ENCODE measurements at places on chromosomes 7 and 10.

DNA sequence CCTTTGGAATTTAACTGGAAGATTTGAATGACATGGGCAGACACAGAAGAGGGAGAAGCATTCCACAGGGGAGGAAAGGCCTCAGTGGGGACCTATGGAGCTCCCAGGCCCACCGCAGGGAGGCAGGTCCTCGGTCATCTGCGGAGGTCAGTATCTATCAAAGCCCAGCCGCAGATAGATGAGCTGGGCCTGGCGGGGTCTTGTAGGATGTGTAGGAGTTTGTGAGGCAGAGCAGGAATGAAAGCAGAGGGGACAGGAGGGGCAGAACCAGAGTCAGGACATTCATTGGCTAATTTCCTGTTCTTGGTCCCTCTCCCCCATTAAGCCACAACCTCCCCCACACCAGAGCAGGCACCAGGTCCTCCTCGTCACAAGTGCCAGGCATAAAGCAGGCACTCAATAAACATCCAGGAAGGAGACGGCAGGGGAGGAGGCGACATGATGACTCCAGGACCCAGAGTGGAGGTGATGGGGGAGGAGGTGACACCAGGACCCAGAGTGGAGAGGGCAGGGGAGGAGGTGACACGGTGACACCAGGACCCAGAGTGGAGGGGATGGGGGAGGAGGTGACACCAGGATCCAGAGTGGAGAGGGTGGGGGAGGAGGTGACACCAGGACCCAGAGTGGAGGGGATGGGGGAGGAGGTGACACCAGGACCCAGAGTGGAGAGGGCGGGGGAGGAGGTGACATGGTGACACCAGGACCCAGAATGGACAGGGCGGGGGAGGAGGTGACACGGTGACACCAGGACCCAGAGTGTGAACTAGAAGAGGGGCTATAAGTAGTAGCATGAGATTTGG lies 83.7 kb upstream of the PDGFA start:
- no peak for DNase-seq

- DNase-seq = no peak
Measured at GRCh38 chr10:5762531-5762930, 50.7 kb downstream of the GDI2 start.

DNA sequence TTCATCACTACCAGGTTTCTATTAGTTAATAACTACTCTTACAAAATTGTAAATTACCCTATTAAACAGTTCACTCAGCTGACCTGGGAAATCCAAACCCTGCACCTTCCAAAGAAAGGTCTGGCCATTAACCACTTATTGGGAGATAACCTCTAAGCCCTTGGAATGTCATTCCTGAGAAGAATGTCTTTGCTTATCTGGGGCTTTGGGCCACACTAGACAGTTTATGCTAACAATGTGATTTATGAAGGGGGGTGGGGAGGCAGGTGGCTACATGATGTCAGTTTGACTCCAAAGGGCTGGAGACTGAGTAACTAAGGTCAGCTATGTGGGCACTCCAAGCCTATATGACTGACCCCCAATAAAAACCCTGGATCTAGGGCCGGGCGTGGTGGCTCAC lies 50.7 kb downstream of the AKR1D1 start:
- no peak for DNase-seq

DNA sequence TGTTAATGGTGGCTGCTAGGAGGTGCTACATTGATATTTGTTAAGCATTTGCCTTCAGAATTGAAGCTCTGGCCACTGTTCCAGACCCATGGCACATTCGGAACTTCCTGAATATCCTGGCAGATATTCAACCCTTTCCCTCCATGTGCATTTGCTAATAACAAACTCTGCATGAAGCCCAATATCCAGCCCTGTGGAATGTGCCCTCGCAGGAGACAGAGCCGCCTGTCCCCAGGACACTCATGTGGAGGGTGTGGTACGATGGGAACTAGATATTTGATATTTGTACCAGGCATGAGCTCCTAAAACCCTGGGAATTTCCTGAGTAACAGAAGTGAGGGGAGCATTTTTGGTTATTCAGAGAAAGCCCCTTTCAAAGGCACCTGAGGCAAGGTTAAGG lies 21.6 kb upstream of the ARHGAP22 start:
- DNase-seq = no peak

- DNase-seq = no peak
Measured at GRCh38 chr7:1054861-1055450, 10.6 kb downstream of the GPR146 start.

DNA sequence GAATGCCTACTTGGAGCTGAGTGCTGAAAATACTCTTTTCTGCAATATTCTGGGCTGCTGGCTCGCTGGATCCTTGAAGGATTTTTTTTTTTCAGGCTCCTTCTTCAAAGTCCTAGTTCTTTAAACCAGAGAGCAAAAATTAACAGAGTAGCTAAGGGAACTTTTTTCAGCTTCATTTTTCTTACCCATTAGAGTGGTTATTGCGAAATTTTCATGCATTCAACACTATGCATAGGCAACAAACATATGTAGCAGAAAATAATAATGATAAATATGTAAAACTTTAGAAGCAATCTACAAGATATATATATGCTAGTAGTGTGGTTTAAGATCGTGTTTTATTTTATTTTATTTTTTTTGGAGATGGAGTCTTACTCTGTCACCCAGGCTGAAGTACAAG lies 264.6 kb downstream of the SFMBT2 start:
- no peak for DNase-seq

GRCh38 chr7:128790315-128791041 lies 1.3 kb upstream of the CCDC136 start:
- DNase-seq = no peak

GRCh38 chr10:96074776-96075175 lies 31.4 kb downstream of the CCNJ start:
- DNase-seq = no peak

GRCh38 chr7:106270122-106270977 lies 14.4 kb downstream of the NAMPT start:
- no peak for DNase-seq

DNA sequence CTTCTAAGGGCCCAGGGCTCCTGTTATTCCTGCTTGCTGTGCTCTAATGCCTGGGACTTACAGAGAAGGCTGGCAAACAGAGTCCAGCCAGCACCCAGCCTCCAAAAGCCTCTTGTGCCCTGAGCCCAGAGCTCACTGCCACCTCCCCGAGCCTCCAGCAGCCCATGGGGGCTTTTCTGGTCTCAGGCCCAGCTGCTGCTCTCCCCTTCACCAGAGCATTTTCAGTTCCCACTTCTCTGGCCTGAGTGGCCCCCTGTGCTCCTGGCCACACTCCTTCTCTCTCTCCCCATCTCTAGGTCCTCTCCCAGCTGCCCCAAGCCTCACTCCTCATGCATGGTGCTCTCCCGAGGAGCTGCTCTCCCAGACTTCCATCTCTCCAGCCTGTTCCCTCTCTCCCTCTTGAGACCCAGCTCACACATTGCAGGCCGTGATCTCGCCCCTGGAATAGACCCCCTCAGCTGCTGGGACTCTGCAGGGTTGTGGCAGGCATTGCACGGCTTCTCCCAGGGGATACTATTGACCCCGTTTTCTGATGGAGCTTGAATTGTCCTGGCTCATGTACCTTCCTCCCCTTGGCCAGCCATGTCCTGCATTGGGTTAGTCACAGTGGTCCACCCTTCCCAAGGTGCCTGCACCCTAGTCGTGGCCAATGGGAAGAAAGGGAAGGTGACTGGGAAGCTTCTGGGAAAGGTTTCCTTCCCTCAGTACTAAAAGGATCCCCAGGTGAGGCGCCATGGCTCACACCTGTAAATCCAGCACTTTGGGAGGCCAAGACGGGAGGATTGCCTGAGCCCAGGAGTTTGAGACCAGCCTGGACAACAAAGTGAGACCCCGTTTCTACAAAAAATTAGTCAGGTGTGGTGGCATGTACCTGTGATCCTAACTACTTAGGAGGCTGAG lies 9.0 kb upstream of the RASSF4 start:
- no peak for DNase-seq

GRCh38 chr10:14674376-14675050 lies 100.2 kb downstream of the FAM107B start:
- no peak for DNase-seq

GRCh38 chr7:1531263-1531978 lies 919 bp downstream of the MAFK start:
- peak; percentile 29 for DNase-seq

DNA sequence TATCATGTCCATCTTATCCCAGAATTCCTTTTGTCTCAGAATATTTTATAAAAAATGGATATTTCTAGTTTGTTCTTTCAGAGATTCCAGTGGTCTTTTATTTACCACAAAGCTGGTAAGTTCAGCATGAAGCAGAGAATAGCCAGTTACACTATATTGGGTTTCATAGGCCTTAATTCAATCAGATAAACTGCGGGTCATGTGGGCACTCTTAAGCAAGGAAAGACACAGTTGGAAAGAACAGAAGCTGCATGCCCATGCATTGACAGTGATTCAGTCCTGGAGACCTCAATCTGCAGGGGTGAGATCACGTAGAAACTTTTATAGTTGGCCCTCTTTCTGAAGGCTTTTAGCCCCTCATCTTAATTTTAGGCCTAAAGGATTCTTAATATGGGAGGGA lies 281.3 kb upstream of the IGFBP3 start:
- DNase-seq = no peak

- DNase-seq = no peak
Measured at GRCh38 chr7:74014931-74015330, 13.0 kb upstream of the ELN start.

DNA sequence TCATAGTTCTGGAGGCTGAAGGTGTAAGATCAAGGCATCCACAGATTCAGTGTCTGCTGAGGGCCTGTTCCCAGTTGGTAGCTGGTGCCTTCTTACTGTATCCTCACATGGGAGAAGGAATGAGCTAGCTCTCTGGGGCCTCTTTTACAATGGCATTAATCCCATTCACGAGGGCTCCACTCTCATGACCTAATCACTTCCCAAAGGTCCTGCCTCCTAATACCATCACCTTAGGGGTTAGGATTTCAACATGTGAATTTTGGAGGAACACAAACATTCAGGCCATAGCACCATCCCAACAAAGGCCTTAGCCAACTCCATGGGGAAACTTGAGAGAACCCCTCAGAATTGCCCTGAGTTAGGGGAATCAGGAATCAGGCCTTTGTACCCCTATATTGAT lies 66.1 kb upstream of the CREB5 start:
- DNase-seq = no peak

DNA sequence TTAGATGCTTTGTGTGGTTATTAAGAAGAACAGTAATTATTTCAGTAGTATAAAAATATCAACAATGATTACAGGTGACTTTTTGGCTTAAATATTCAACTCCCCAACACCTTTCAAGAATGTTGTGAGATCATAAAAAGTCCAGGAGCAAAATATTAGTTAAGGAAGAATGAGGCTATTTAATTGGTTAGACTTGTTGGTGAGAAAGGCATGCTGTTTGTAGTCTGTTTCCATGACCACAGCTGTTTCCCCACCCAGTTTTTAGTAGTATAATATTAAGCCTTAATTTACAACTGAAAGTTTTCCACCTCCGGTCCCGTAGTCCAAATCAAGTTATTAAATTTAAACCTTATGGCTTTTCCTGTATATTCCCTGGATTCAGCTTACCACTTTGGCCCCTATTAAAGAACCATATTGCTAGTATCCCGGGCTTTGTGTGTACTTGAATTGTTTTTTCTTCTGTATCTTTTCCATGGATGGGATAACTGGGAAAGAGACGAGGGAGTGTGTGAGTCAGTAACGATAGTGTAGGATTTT lies 133.3 kb downstream of the CELF2 start:
- DNase-seq = no peak

DNA sequence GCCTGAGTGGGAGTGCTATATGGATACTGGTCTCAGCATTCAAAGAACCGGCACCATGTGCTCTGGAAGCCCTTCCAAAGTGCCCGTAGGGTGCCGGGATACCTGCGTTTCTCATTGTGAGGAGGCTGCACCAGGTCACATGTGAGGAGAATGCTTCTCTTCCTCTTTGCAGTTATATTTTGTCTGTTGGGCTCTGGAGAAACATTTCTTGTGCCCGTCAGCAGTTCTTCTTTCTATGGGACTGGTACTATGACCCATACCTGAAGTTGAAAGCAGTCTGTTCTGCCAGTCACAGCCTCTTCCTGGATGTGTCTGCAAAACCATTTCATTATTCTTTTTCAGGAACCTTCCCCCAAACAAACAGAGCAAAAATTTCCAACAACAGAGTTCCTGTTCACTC lies 465.0 kb downstream of the SUGCT start:
- no peak for DNase-seq

DNA sequence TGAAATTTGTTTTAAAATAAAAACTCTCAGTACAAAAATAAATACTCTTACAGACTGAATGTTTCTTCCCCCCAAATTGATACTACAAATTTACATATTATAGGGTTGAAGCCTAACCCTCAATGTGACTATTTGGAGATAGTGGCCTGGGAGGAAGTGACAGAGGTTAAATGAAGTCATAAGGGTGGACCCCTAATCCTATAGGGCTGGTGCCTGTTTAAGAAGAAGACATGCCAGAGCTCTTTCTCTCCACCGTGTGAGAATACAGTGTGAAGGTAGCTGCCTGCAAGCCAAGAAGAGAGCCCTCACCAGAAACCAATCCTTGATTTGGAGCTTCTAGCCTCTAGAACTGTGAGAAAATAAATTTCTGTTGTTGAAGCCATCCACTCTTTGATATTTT lies 67.6 kb downstream of the MCU start:
- no peak for DNase-seq

- no peak for DNase-seq
Measured at GRCh38 chr7:87159538-87159937, 7.3 kb downstream of the DMTF1 start.

- DNase-seq = no peak
Measured at GRCh38 chr7:16730937-16731336, 22.6 kb upstream of the TSPAN13 start.

GRCh38 chr7:6035165-6035564 lies 4.0 kb downstream of the ANKRD61 start:
- no peak for DNase-seq

DNA sequence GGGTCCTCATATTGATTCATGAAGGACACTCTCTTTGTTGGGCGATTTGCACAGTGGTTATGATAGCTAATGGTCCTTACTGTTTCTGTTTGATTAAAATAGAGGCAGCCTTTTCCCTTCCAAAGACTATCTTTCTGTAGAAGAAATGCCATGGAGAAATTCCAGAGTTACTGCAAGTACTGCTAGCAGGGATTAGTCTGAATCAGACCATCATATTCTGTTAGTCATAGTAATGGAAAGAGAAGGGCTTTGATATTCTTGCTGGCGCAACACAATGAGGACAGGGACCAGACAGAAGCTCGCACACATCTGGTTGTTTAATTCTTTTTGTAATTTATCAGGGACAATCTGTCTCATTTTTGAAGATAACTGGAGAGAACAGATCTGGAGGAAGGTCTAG lies 304.5 kb upstream of the FZD8 start:
- no peak for DNase-seq

GRCh38 chr7:150586785-150587152 lies 19.6 kb downstream of the GIMAP4 start:
- no peak for DNase-seq

GRCh38 chr7:113799896-113800295 lies 118.9 kb downstream of the PPP1R3A start:
- no peak for DNase-seq

GRCh38 chr7:64180989-64181388 lies 26.0 kb upstream of the ZNF735 start:
- no peak for DNase-seq

Measured in SHP77 (cell line).